Thyroid gland (tissue), 4 donors: ENCODE measurements at places on chromosomes 12 and 14.

- no peaks in the 10 kb centered on the region for H3K4me1 ChIP-seq
- H3K4me3 ChIP-seq = no peak overlapping the region
- no peaks in the 10 kb centered on the region for H3K36me3 ChIP-seq
These were observed 10.5 kb downstream of the SERPINA6 start for GRCh38 chr14:94312481-94313246.

DNA sequence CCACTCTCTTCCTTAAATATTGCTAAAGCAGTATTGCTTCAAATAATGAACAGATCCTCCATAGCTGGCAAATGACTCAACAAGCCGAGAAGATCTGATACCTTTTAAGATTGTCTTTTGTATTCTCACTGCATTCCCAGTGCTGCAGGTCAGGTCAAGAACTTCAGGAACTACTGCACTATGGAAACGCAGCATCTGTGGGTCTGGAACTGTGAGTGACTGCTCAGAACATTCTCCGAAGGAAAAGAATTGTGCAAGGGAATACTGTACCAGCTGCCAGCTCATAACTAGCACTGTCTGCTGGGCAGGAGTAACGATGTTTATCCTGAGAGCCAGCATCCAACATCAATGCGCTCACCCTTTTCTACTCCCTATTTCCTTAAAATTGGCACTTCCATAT is 348.0 kb upstream of the SOX5 start:
- H3K27me3 ChIP-seq = no peaks in the 10 kb centered on the region
- H3K27ac ChIP-seq = no peak overlapping the region
- no peak for DNase-seq
- no peaks in the 10 kb centered on the region for H3K36me3 ChIP-seq
- H3K4me3 ChIP-seq = no peak overlapping the region
- H3K4me1 ChIP-seq = no peaks in the 10 kb centered on the region

- no peaks in the 10 kb centered on the region for H3K27me3 ChIP-seq
- no peaks in the 10 kb centered on the region for H3K36me3 ChIP-seq
- H3K4me1 ChIP-seq = peaks cover 10% of the 10 kb centered on the region
- no peak overlapping the region for H3K4me3 ChIP-seq
- peak; percentile 79 for DNase-seq
These were observed 2.2 kb downstream of the PLEKHG6 start for GRCh38 chr12:6312529-6313325.

DNA sequence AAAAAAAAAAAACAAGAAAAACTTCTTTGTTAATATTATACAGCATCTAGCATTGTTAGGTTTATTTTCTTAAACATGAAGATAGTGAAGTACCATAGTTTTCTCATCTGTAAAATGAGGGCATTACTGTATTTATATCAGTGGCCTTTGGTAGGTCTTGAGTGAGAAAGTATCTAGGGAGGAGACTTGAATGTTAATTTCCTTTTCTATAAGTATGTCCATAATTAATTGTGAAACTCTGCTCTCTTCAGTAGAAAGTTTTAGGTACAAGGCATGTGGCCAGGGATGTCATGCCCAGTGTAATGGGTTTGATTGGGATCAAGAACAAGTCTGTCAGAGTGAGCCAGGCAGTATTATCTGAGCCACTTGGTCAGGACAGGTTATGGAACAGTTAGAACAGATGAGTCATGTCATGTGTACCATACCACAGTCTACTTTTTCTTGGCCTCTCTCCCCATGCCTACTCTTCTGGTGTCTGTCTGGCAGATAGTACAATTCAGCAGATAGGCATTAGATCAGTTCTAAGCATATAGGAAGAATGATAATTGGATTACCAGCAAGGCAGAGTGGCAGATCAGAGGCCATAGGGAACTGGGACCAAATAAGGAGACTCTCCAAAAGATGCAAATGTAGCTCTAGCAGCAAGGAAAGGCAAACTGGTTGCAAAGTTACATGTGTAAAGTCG is 30.4 kb downstream of the FBXO34 start:
- no peak overlapping the region for H3K4me3 ChIP-seq
- H3K36me3 ChIP-seq = no peaks in the 10 kb centered on the region
- no peak overlapping the region for H3K27ac ChIP-seq
- H3K27me3 ChIP-seq = no peaks in the 10 kb centered on the region
- DNase-seq = no peak

DNA sequence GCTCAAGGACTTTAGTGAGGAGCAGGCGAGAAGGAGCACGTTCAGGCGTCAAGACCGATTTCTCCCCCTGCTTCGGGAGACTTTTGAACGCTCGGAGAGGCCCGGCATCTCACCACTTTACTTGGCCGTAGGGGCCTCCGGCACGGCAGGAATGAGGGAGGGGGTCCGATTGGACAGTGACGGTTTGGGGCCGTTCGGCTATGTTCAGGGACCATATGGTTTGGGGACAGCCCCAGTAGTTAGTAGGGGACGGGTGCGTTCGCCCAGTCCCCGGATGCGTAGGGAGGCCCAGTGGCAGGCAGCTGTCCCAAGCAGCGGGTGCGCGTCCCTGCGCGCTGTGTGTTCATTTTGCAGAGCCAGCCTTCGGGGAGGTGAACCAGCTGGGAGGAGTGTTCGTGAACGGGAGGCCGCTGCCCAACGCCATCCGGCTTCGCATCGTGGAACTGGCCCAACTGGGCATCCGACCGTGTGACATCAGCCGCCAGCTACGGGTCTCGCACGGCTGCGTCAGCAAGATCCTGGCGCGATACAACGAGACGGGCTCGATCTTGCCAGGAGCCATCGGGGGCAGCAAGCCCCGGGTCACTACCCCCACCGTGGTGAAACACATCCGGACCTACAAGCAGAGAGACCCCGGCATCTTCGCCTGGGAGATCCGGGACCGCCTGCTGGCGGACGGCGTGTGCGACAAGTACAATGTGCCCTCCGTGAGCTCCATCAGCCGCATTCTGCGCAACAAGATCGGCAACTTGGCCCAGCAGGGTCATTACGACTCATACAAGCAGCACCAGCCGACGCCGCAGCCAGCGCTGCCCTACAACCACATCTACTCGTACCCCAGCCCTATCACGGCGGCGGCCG is 1.1 kb downstream of the PAX9 start:
- peaks cover 69% of the 10 kb centered on the region for H3K27me3 ChIP-seq
- peaks cover 35% of the 10 kb centered on the region for H3K4me1 ChIP-seq
- H3K4me3 ChIP-seq = peak overlapping the region; percentile 29
- H3K36me3 ChIP-seq = no peaks in the 10 kb centered on the region

DNA sequence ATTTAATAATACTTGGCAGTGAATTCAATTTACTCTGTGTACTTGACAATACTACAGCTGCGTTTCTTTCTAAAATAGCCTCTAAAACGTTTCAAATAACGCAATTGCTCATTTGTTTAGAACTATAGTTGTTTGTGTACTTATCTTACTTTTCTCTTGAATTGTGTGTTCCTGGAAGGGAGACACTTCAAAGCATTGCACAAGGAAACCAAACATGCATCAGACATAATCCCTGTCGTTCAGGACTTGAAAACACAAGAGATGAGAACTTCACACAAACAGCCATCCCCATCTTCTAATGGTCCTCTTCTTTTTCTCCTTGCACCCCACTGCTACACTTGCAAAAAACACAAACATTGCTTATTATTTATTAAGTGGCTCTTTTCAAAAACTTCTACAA is 38.5 kb downstream of the PTGER2 start:
- H3K27ac ChIP-seq = no peak overlapping the region
- no peaks in the 10 kb centered on the region for H3K36me3 ChIP-seq
- H3K4me3 ChIP-seq = no peak overlapping the region

- no peak overlapping the region for H3K4me3 ChIP-seq
- no peaks in the 10 kb centered on the region for H3K36me3 ChIP-seq
- no peak for DNase-seq
- no peaks in the 10 kb centered on the region for H3K27me3 ChIP-seq
These were observed 147.5 kb downstream of the KCNH5 start for GRCh38 chr14:62897771-62898170.

DNA sequence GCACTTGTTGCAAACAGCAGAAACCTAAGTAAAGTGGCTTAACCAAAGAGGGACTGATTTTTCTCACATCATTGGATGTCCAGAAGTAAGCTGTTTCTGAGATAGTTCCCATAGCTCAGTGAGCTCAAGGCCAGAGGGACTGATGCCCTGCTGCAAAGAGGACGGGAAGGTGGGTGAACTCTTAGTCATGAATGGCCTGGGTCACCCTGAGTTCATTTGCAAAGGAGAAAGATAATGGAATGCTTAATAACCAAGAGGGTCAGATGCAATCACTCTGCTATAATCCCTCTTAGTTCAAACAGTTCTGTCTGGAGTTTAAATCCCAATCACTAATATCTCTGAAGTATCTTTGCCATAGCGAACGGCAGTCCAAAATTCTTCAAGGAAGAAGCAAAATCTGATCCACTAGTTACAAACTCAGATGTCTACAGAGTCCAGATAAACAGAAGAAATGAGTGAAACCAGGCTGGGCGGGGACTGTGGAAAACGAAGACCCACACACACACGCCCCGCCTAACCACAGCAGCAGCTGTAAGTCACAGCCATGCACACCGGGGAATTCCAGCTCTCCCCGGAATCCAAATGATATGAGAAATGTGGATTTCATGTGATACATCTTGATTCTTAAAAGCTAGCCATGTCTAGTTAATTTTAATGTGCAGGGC is 289.5 kb downstream of the TMEM132D start:
- DNase-seq = no peak
- no peak overlapping the region for H3K27ac ChIP-seq
- H3K27me3 ChIP-seq = no peaks in the 10 kb centered on the region
- H3K4me1 ChIP-seq = no peaks in the 10 kb centered on the region
- no peak overlapping the region for H3K4me3 ChIP-seq

- no peak overlapping the region for H3K4me3 ChIP-seq
- no peaks in the 10 kb centered on the region for H3K36me3 ChIP-seq
- no peak overlapping the region for H3K27ac ChIP-seq
- H3K27me3 ChIP-seq = no peaks in the 10 kb centered on the region
- no peak for DNase-seq
These were observed 37.9 kb upstream of the SLC38A2 start for GRCh38 chr12:46410495-46410894.

- H3K4me3 ChIP-seq = no peak overlapping the region
- H3K4me1 ChIP-seq = no peaks in the 10 kb centered on the region
- no peak for DNase-seq
- no peaks in the 10 kb centered on the region for H3K36me3 ChIP-seq
- H3K27me3 ChIP-seq = no peaks in the 10 kb centered on the region
These were observed 392.0 kb downstream of the LRIG3 start for GRCh38 chr12:58528271-58528670.

- H3K27me3 ChIP-seq = no peaks in the 10 kb centered on the region
- H3K4me3 ChIP-seq = no peak overlapping the region
- no peaks in the 10 kb centered on the region for H3K4me1 ChIP-seq
- no peaks in the 10 kb centered on the region for H3K36me3 ChIP-seq
These were observed 9.9 kb upstream of the TAS2R30 start for GRCh38 chr12:11144297-11144696.

DNA sequence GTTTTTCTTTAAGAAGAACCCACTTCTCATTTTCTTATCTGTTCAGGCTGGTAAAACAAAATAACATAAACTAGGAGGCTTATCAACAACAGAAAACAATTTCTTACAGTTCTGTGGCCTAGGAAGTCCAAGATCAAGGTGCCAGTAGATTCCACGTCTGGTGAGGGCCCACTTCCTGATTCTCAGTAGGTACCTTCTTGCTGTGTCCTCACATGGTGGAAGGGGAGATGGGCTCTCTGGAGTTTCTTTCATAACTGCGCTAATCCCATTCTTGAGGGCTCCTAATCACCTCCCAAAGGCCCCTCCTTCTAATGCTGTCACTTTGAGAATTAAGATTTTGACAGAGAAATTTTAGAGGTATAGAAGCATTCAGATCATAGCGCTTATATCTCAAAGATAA is 33.4 kb downstream of the TXNRD1 start:
- H3K36me3 ChIP-seq = no peaks in the 10 kb centered on the region
- no peaks in the 10 kb centered on the region for H3K27me3 ChIP-seq
- H3K27ac ChIP-seq = no peak overlapping the region
- H3K4me3 ChIP-seq = no peak overlapping the region
- no peaks in the 10 kb centered on the region for H3K4me1 ChIP-seq

- H3K36me3 ChIP-seq = no peaks in the 10 kb centered on the region
- no peak for DNase-seq
- H3K4me3 ChIP-seq = no peak overlapping the region
- no peaks in the 10 kb centered on the region for H3K4me1 ChIP-seq
These were observed 7.1 kb upstream of the ASCL1 start for GRCh38 chr12:102950107-102950949.

- no peaks in the 10 kb centered on the region for H3K27me3 ChIP-seq
- no peaks in the 10 kb centered on the region for H3K4me1 ChIP-seq
- peaks cover 7% of the 10 kb centered on the region for H3K36me3 ChIP-seq
These were observed 73.4 kb downstream of the INSM2 start for GRCh38 chr14:35607380-35607779.

DNA sequence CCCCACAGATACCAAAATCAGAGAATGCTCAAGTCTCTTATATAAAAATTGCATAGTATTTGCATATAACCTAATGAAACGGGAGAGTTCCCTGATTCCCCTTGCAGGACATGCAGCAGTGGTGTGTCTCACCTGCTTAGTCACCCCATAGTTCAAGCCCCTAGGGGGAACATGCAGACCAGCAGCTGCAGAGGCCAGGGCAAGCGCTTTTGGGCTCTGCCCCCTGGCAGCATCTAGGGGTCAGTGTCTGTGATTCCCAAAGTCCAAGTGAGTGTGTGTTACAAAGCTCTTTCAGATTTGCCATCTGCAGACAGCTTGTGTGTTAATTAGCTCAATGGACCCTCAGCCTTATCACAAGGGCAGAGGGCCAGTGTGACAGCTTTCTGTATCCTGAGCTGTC is 110.1 kb downstream of the DNAI7 start:
- H3K27ac ChIP-seq = no peak overlapping the region
- no peaks in the 10 kb centered on the region for H3K27me3 ChIP-seq
- DNase-seq = no peak
- no peaks in the 10 kb centered on the region for H3K4me1 ChIP-seq

- no peak overlapping the region for H3K4me3 ChIP-seq
- no peaks in the 10 kb centered on the region for H3K36me3 ChIP-seq
- DNase-seq = no peak
- no peaks in the 10 kb centered on the region for H3K4me1 ChIP-seq
- no peak overlapping the region for H3K27ac ChIP-seq
These were observed 55.6 kb upstream of the MYBPC1 start for GRCh38 chr12:101539148-101539547.

GRCh38 chr12:120674097-120674636 is 12.8 kb upstream of the MLEC start:
- no peaks in the 10 kb centered on the region for H3K27me3 ChIP-seq
- peaks cover 3% of the 10 kb centered on the region for H3K4me1 ChIP-seq
- H3K36me3 ChIP-seq = no peaks in the 10 kb centered on the region
- H3K27ac ChIP-seq = no peak overlapping the region

DNA sequence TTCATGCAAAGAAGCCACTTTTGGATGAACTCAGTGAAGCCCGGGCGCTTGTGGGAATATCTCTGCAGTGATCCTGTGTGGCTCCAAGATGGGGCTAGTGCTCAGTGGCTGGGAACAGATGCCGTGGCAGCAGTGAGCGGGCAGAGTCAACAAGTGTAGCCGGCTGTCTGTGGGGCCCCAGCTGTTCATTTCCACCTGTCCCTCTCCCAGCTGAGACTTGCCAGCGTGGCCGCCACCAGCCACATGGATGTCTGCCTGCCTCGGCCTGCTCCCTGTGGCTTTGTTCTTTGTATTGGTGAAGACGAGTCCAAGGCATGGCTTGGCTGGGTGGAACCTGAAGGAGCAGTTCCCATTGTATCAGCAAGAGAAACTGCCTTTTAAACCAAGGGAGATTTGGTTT is 77.3 kb downstream of the NOS1 start:
- no peaks in the 10 kb centered on the region for H3K27me3 ChIP-seq
- H3K27ac ChIP-seq = no peak overlapping the region
- DNase-seq = no peak
- no peaks in the 10 kb centered on the region for H3K36me3 ChIP-seq
- no peak overlapping the region for H3K4me3 ChIP-seq
